Fibroblast of villous mesenchyme (primary cell): ENCODE measurements at places on chromosomes 6 and 20. TPM values are rescaled to one million over a fixed set of nuclear protein-coding genes. Genes with fewer than 3 reads are reported as not detected.

- DNase-seq, result peak; percentile 64
Observed at GRCh38 chr20:8305449-8305978, 173.4 kb downstream of the PLCB1 start.

GRCh38 chr6:48628316-48628715 is 517.3 kb upstream of the PTCHD4 start:
- no peak for DNase-seq

The MED20 gene
- 31.9 and 40.2 TPM in 2 replicates for total RNA-seq

DNA sequence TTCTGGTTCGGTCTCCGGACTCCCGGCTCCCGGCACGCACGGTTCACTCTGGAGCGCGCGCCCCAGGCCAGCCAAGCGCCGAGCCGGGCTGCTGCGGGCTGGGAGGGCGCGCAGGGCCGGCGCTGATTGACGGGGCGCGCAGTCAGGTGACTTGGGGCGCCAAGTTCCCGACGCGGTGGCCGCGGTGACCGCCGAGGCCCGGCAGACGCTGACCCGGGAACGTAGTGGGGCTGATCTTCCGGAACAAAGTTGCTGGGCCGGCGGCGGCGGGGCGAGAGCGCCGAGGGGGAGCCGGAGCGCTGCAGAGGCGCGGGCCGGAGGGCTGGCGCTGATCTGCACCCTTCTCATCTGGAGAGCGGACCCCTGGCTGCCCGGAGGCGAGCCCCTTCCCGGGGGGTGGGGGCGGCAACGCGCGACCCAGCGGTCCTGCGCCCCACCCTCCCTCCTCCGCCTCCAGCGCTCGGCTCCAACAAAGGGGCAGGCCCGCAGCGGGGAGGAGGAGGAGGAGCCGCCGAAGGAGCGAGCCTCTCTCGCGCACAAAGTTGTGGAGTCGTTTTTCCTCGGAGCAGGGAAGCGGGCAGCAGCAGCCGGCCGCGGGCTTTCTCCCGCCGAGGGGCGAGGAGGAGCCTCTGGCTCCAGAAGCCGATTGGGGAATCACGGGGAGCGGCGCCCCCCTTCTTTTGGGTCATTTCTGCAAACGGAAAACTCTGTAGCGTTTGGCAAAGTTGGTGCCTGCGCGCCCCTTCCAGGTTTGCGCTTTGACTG is at the start of gene UTRN:
Gene UTRN (plus strand): TSS at position 553 of the 765 bp plus-strand sequence. CDS start 6,494 bp downstream, outside the sequence.
- DNase-seq, result peak; percentile 87

DNA sequence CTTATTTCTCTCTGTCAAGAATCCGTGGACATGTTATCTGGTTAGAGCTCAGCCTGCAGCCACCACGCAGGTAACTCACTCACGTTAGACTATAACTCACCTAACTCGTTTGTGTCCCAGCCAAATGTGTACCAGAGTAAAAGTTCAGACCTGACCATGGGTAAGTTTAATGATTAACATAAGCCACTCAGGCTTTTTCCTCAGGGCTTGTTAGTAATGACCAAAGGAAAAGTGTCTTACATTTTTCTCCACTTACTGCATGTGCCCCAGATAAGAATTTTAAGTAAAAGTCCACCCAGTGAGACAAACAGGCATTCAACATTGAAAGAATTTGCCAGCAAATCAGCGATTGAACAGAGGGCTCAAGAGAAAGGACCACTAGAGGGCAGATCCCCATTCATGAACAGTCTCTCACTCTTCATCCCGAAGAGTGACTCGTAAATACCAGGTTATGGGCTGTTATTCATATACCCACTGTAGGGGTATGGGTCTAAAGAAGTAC is at the start of gene PKHD1:
Gene PKHD1 (minus strand): TSS at position 116 of the 502 bp plus-strand sequence. CDS start 2,680 bp downstream, outside the sequence.
- DNase-seq, result peak; percentile 7

- DNase-seq, result no peak
Observed at GRCh38 chr6:169229615-169230321, 23.9 kb downstream of the THBS2 start.

The OTOR gene
- not detected in 2 replicates for total RNA-seq

DNA sequence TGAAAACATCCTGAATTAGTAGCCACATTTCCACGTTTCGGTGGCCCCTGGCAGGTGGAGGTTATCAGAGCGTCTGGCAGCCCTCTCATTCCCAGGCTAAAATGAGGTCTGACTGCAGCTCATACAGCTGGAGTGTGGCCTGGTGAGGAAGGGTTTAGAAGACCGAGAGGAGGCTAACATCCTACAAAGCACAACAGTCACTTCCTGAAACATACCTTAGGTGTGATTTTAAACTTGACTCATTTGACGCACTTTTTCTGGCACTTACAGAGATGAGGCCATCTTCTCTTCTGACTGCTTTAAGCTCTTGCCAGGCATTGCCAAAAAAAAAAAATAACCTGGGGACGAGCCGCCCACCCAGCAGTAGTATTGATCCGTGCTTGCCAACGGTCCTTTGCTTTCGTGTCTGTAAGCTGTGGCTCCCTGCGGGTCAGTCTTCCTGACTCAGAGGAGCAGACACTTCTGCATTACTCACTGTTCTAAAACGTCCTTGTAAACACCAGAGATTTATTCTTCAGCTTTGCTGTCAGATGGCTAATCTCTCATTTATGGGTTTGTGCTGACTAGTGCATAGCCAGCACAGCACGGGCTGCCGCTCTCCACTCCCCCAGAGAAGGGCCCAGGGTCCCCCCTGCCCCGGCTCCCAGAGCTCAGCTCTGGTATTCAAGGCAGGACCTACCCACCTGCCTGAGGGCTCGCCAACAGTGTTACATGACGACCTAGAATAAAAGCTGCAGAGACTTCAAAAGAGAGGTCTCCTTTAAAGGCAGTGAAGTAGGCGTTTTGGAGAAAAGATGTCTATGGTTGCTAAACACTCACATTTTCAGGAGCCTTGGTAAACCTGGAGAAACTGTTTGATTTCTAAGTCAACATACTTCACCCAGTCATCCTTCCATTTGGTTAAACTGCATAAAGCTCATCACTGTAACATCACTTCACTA is 78.5 kb upstream of the FRMD1 start:
- DNase-seq, result peak; percentile 95

- no peak for DNase-seq
Observed at GRCh38 chr20:31927627-31928159, 24.2 kb downstream of the PDRG1 start.

GRCh38 chr20:51085769-51086168 is 62.9 kb upstream of the KCNG1 start:
- no peak for DNase-seq

DNA sequence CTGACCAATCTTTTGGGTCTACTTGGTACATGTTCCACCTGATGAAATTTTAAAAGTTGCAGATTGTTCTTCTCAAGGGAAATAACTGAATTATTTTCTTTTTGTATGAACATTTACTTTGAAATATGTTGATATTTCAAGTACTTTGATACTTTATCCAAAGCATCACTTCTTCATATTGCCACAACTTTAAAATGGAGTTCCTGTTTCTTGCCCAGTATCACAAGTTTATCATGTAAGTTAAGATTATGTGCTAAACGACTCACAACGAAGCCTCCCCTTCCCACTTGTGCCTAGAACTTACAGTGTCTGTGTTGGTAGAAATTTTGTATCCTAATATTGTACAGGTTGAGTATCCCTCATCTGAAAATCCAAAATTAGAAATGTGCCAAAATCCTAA is 108.4 kb downstream of the ARID1B start:
- DNase-seq, result no peak

The GPX5 gene
- total RNA-seq, result not detected in 2 replicates

DNA sequence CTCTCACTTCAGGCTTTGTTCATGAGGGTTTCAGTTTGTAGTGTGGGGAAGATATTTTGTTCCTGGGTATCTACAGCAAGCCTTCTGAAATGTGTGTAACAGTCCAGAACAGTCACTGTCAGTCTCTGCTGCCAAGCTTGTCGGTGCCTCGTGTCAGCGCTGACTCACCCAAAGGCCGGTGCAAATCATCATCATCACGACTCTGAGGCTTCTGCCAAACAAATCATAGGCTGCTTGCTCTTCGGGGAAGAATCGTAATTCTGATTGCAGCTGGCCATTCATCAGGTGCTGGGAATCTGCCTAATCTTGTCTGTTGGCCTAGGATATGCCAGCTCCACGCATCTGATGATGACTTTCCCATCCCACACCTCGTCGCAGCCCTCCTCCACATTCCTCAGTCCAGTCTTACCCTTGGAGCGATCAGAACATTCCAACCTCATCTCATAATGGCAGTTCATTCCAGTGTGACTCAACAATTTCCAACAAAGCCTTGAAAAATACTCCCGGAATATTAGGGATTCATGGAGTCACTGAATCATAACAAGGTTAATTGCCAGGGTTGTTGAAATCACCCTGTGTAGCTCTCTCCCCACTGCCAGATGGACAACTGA is 40.9 kb downstream of the ALDH8A1 start:
- peak; percentile 91 for DNase-seq

GRCh38 chr20:50788045-50788991 is 6.5 kb upstream of the BCAS4 start:
- peak; percentile 87 for DNase-seq

GRCh38 chr6:21375151-21376116 is 218.1 kb upstream of the SOX4 start:
- DNase-seq, result peak; percentile 47

The LSM2 gene
- 21.6 and 23.7 TPM in 2 replicates for total RNA-seq

The GSTA3 gene
- not detected in 2 replicates for total RNA-seq

The SERPINB1 gene
- 25.9 and 32.2 TPM in 2 replicates for total RNA-seq

GRCh38 chr20:21901470-21902275 is 196.2 kb downstream of the PAX1 start:
- DNase-seq, result no peak

The SALL4 gene
- total RNA-seq, result 0.43 and 0.97 TPM in 2 replicates

The METTL24 gene
- 0.32 TPM in 1 of 2 replicates, not detected in the other for total RNA-seq

The KHDC1L gene
- 0.43 TPM in 1 of 2 replicates, not detected in the other for total RNA-seq

DNA sequence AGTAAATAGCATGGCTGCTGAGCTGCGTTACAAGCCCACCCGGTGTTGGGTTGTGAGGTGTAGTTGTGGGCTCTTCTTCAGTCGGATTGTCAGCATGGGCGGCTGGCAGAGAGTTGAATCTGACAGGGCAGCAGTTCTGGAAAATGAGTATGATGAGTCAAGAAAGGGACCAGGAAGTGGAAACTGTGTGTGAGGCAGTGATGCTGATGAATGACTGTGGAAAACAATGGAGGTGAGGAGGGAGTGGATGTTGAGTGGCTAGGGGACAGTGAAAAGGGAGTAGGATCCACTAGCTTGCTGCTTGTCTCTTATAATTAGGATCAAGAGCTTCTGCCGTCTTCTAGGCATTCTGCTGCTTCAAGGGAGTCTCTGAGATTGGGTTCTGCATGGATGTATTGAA is 154.3 kb downstream of the ESR1 start:
- no peak for DNase-seq

The DTNBP1 gene
- 2.2 and 6.4 TPM in 2 replicates for total RNA-seq

- no peak for DNase-seq
Observed at GRCh38 chr20:62508641-62509051, 32.9 kb upstream of the GATA5 start.

DNA sequence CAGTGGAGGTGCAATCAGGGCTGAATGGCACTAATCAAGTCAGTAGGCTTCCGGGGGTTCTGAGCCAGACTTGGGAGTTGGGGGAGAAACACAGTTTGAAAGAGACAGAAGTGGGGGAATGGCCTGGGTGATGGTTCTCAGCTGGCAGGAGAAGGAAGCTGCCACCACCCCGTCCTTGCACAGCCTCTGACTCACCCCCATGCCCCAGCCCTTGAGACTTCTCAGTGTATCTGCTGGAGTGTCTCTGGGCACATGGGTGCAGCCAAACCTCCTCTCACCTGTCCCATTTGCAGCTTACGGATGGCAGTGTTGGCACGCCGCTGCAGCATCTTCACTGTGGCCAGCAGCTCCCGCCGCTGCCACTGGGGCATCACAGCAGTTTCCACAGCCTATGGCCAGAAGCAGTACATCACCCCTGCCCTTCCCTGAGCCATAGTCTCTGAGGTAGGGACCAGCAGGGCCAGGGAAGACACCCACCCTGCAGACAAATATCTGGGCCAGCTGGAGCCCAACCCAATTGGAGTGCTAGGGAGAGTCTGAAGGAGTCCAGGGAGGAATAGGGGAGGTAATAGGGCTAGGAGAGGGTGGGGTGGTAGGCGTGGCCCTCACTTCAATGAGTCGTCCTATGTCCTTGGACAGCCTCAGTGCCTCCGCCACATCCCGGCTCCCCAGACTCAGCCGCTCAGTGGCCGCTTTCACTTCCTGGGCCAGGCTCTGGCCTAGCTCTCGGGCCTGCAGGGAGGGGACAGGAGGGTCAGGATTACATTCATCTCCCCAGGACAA is 11.2 kb downstream of the AARS2 start:
- no peak for DNase-seq

DNA sequence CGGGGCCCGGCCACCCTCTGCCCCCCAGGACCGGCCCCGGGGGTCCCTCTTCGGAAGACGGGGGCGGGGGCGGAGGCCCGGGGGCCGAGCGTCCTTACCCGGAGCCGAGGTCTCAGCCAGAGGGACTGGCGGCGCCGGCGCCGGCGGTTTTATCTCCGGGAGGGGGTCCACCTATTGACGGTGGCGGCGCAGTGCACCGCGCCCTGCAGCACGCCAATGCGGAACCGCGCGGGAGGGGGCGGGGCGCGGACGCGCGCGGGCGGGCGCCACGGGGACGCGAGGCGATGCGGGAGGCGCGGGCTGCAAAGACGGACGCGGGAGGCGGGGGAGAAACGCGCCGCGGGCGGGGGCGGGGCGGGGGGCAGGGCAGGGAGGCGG is at the start of gene EEF1A2:
Gene EEF1A2 (minus strand): TSS at position 124 of the 378 bp plus-strand sequence. CDS start 1,320 bp downstream, outside the sequence.
- DNase-seq, result no peak

DNA sequence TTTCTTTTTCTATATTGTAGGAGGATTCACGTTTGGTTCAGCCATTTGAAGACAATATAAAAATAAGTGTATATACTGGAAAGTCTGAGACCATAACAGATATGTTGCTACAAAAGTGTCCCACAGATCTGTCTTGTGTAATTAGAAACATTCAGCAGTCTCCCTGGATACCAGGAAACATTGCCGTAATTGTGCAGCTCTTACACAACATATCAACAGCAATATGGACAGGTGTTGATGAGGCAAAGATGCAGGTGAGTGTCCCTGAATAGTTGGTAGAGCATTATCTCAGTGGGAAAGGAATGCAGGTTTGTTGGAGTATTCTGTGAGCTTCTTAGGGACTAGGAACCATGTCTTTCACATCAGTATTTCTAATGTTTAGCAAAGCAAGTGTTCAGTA is 18.3 kb upstream of the ADGRF4 start:
- DNase-seq, result no peak

GRCh38 chr20:2729791-2730190 is 37.2 kb downstream of the EBF4 start:
- no peak for DNase-seq

The TGM2 gene
- total RNA-seq, result 1,041 and 2,020 TPM in 2 replicates

DNA sequence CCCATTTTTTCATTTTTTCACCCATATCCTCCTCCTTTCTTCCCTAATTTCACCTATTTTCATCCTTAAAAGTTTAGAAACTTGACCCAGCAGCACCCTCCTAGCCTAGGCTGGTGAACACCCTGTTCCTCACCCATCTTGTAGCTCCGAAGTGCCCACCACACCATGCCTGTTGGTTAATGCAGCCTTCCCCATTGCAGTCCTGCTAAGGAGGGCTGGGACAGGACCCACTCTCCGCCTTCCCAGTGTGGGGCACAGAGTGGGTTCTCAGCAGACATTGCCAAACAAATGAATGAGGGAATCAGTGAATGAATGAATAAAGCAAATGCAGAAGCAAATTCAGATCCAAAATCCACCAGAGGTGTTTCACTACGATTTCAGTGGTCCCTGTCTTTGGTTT is 45.7 kb downstream of the CTCFL start:
- no peak for DNase-seq

The CASS4 gene
- 1.3 and 3.5 TPM in 2 replicates for total RNA-seq

The SYCP2L gene
- 0.64 TPM in 1 of 2 replicates, not detected in the other for total RNA-seq

GRCh38 chr6:151139524-151139923 is 100.2 kb upstream of the AKAP12 start:
- DNase-seq, result no peak
